ENCODE measurements at places on chromosomes 5 and 9.

- peak; percentile 28 for DNase-seq
Observed at GRCh38 chr9:3909966-3910650, 384.3 kb upstream of the RFX3 start.

- DNase-seq: no peak
Observed at GRCh38 chr9:20224756-20225155, 397.5 kb downstream of the MLLT3 start.

DNA sequence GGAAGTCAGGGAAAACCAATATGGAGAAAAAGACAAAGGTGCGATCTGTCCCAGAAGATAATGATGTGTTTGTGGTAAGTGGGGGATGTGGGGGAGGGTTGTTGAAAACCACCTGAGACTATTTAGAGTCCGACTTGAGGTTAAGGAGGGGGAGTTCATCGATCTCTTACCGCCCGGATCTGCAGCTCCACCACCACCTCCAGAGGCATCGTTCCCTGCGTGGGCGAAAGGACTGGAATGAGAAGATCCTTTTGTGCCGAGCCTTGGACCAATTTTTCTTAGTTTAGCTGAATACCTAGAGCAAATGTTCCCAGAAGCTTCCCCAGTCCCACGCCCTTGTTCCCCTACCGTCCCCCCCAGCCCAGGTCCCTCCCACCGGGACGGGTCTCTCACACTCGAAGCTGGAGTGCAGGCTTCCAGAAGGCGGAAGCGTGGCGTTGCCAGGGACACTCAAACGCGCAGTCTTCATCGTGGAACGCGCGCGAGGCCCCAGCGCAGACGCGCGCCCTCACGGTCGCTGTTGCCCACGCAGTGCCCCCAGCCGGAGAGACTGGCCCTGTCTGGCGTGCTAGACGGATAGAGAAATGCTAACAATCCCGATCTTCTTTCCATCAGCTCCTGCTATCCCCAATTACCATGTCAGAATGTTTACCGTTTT, at the start of gene SPATA6L:
Gene SPATA6L (minus strand): TSS at position 439 of the 658 bp plus-strand sequence. CDS start 230 bp downstream, at position 209.
- DNase-seq: peak; percentile 39

DNA sequence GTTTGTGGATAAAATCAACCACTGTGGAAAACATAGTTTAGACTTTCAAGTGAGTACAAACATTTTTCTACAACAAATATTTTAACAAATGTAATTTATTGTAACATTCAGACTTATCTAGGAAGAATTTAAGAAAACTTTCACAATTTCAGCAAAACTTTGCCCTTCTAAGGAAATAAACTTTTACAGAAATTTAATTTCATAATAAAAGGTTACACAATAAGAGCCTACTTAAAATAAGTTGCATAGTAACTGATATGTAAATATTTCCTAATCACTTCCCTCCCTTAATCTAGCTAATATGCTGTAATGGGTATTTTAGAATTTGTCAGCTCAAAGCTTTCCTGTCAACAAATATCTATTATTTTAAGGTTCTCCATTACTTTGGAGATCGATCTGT, 1899.9 kb downstream of the MAT2B start:
- DNase-seq: no peak

DNA sequence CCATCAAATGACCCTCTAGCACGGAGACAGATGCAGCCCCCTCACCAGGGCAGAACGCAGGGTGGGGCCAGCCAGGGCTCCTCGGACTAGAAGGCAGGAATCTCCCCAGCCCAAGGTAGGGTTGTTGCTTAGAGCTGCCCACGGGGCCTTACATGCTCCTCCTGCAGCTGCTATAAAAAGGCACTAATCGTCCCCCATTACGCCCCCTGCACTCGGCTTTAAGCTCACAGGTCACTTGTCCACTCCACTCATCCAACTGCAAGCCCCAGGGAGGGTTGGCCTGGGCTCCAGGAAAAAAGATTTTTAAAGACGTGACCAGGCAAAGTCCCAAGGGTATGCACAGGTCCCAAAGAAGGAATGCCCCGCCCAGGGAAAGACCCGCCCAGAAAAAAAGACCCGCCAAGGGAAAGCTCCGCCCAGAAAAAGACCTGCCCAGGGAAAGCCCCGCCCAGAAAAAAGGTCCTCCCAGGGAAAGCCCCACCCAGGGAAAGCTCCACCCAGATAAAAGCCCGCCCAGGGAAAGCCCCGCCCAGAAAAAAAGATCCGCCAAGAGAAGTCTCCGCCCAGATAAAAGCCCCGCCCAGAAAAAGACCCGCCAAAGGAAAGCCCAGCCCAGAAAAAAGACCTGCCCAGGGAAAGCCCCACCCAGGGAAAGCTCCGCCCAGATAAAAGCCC, 11.1 kb downstream of the GRIN1 start:
- no peak for DNase-seq

- DNase-seq: no peak
Observed at GRCh38 chr5:75319638-75320037, 17.4 kb upstream of the HMGCR start.

GRCh38 chr5:101418713-101419118, 515.6 kb upstream of the ST8SIA4 start:
- no peak for DNase-seq

DNA sequence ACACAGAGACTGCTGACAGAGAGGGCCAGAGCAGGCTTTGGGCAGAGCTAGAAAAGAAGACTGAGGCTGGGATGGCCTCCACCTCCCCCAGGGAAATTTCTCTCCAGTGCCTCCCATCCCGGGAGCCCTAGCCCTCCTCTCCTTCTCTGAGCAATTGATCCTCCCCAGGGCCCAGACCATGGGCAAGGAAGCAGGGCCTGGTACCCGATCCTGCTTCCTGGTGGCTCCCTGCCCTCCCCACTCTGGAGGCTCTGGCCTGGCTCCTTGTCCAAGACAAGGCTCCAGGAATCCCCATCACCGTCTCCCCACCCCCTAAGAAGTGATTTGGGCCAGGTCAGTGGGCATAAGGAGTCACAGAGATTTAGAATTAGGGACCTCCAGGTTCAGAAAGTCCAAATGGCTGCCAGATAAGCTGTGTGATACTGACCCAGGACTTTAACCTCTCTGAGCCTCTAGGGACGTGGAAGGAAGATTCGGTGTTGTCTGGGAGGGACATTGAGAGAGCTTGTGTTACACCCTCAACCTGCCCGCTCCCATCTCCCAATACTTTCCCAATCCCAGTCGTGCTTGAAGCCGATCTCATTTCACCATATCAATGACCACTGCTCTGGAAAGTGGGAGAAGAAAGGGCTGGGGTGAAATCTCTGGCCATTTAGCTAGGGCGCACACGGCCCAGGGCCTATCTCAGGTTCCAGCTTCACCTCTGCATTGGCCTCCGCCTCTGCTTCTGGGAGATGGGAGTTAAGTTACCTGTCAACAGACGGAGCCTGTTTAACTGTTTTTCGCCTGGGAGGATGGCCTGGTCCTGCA, 25.8 kb upstream of the KIF12 start:
- DNase-seq: no peak

GRCh38 chr5:168851902-168852321, 272.7 kb upstream of the PANK3 start:
- DNase-seq: peak; percentile 60

DNA sequence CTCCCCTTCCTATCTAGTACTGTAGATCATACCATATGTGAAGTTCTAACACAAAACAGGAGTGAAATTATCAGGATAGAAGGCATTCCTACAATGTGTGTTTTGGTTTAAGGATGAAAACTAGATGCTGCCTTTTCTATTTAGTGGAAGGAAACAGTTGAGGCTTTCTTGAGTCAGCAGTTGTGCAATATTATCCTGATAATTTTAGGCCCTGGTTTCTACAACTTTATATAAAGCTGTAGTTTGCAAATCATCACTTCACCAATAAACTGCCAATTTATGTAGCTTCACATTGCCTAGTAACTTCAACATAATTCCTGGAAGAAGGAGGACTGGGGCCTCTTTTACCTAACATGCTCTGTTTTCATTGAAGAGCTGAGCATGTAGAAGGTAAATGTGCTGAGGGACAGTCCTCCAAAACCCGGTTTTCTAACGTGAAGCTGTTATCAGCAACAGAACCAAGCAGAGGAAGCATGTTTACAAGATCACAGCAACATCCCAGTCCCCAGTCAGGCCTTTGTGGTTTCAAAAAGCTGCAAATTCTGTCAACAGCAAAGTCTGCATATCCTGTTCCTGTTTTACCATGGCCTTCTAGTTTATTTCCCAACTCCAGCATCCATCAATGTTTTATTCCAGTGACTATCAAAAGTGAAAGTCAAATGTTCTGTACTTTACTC, 513.4 kb upstream of the MEF2C start:
- DNase-seq: peak; percentile 14

- DNase-seq: no peak
Observed at GRCh38 chr9:7967093-7967827, 167.7 kb upstream of the DMAC1 start.

DNA sequence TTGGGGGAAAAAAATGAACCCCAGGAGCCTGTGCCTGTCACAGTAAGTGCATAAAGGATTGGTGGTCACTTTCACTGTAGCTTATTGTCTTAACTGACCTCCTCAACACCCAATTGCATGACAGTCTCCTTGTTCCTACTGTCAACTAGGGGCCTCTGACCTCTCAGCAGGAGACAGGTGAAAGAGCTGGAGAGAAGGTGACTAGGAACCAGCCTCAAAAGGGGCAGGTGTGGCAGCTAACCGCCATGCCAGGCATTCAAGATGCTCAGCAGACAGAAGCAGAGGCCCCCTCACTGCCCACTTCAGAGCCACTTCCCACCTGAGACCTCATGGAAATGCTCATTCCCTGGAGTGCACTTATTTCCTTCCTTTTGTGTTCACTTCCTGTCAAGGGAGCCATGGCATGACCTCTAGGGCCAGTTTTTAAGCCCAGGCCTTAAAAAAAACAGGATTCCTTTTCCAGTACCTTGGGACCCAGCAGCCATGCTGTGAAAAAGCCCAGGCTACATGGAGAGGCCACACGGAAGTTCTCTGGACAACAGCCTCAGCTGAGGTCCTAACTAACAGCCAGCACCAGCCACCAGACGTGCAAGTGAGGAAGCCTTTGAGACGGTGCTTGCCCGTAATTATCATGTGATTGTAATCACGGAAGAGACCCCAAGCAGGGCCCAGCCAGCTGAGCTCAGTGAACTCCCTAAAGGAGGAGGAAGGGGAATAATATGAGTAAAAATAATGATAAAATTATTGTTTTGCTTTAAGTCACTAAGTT, 74.9 kb downstream of the NSUN2 start:
- DNase-seq: no peak

DNA sequence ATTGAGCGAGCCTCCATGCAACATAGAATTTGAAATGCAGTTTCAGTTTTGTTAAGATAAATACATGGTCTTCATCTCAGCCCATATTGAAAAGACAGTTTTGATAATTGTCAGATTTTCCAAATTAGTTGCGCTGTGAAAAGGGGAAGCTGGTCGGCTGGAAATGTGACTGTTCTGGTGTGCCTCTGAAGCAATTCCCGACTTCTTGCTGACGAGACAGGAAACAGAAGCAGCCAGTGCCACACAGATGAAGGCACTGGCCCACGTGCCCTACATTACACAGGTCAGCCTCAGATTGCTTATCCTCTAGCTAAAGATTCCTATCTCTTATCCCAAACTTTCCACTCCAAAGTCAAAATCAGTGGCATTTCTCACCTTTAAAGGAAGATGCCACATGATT, 214.1 kb upstream of the TLE4 start:
- DNase-seq: no peak
